ENCODE measurements at places on chromosomes 12 and 14.
A peak's percentile ranks its signal among the peaks of the same experiment; 100 is the strongest.

DNA sequence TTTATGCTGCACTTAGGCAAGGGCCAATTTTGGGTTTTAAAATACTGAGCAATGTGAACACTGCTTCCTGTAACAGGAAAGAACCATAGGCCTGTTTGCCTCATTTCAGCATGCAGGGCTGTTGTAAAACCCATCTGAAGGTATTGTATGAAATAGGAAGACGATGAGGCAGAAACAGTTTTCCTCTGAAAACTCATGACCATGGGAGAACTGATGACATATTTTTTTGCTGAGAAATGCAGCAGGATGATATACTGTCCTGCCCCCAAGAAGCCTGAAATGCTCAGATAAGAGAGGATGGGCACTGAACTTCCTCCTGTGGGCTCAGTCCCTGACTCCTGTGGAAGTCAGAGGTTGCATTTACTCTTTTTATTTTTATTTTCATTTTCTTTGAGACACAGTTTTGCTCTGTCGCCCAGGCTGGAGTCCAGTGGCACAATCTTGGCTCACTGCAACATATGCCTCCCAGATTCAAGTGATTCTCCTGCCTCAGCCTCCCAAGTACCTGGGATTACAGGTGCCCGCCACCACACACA lies 17.4 kb downstream of the PYGL start:
- no peak for DNase-seq

DNA sequence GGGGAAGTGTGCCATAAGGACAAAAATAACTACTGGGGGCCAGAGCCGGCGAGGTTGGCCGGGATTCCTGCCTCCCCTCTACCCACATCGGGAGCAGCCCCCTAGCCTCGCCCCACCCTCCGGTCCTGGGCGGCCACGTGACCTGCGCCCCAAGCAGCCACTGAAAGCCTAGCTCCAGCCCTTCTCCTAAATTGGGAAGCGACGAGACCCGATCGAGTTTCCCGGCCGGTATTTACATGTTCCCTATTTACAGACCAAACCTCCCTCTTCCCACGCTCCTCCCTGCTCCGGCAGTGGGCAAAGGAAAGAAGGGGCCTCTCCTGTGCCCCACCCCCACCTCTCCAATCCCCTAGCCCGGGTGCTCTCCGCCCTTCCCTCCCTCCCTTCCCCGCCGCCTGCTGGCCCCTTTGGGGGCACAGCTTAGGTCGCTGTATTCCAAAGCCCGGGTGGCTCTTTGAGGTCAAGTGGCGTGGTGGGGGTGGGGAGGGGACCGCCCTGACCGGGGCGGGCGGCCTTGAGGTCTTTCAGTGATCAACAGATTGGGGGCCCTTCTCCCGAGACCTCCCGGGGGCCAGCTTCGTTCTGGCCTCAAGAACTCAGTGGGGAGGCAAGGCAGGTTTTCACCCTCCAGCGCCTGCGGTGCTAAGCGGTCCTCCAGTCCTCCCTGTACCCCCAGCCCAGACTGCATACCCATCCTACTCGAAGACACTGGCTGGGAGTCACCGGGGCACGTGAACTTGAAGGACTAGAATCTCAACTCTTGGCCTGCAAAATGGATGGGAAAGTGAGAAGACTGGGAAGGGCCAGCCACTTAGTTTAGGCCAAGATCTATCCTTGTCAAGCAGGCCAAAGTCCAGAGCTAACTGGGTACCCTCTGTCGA lies 6.3 kb upstream of the CTDSP2 start:
- peak; percentile 64 for DNase-seq

GRCh38 chr12:130163461-130164215 lies 1.4 kb downstream of the FZD10 start:
- DNase-seq: no peak

- DNase-seq: no peak
These were observed 62.8 kb upstream of the CCDC91 start for GRCh38 chr12:28127455-28127854.

DNA sequence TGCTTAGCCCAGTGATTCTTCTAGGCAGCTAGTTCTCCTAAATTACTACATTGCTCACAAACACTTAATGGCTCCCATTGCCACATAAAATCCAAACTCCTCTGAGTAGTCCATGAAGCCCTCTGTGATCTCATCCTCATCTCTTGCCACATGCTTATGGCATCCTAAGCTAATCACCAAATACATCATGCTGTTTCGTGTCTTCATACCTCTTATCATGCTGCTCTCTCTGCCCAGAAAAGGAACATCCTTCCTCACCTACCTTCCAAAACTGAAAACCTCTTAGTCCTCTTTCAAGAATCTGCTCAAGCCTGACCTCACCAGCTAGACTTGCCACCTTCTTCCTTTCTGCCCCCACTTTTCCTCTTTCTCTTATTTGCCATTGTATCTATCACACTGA lies 108.5 kb downstream of the DUSP6 start:
- no peak for DNase-seq

DNA sequence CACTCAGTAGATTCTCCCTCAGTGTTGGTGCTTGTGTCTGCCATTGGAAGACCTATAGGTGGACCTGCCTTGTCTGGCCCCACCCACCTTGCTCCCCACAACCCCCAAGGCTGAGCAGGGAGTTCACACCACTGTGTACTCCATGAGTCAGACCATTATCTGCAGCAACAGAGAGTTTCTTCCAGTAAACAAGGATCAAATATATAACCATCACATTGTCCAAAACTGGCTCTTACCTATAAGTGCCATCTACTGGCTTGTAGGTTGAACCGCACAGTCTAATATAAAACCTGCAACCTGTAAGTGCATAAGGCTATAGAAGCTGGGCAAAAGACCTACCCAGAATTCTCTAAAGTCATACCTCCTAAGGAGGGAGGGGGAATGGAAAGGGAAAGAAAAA lies 7.9 kb downstream of the TAS2R13 start:
- DNase-seq: peak; percentile 65

GRCh38 chr14:99189201-99189801 lies 82.7 kb downstream of the BCL11B start:
- DNase-seq: no peak

- DNase-seq: no peak
These were observed 2.2 kb downstream of the AMN1 start for GRCh38 chr12:31726575-31726974.

- DNase-seq: no peak
These were observed 327.8 kb downstream of the PDZRN4 start for GRCh38 chr12:41515953-41516352.

GRCh38 chr12:107359382-107359781 lies 266.0 kb upstream of the CRY1 start:
- no peak for DNase-seq

- DNase-seq: peak; percentile 71
These were observed 49.1 kb upstream of the RIMBP2 start for GRCh38 chr12:130765186-130765659.

- DNase-seq: peak; percentile 58
These were observed 49.8 kb downstream of the NOC4L start for GRCh38 chr12:132194056-132194455.

DNA sequence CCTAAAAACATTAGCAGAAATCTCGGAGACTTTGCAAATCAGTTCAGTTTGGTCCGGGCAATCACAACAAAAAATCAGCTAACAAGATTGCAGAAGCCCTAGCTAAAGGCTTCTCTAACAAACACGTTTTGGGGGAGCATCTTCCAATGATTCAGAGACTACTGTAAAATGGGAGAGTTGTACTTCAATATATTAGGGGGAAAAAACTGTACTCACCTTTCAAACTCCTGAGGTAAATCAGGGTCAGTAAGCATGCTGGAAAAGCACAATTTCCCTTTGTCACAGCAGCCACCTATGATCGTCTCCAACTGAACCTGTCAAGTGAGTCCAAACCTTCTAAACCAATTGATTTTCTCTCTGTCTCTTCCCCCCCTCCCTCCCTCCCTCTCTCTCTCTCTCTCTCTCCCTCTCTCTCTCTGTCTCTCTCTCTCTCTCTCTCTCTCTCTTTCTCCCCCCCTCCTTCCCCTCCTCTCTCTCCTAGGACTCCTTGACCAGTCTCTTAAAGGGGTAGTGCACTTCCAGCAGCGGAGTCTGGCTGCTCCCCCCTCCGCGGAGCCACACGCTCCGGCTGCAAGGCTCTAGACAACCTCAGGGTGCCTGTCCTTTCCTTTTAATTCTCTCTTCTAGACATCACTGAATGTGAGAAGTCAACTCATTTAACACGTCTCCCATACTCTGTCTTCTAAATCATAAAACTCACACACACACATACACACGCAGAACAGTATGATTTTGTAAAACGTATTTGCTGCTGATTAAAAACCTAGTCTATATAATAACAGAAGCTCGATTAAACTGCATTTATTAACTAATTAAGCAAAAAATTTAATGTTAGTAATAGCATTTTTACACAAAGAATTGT lies at the start of gene SOX5:
TSS of gene SOX5 (minus strand) at position 323 of the 862 bp plus-strand sequence. CDS start at position 254, 69 bp downstream.
- DNase-seq: peak; percentile 99

GRCh38 chr12:103556890-103557627 lies 30.0 kb upstream of the STAB2 start:
- no peak for DNase-seq

- peak; percentile 78 for DNase-seq
These were observed 4.8 kb downstream of the MYH7 start for GRCh38 chr14:23430723-23431085.

GRCh38 chr12:1481326-1481725 lies 113.1 kb downstream of the FBXL14 start:
- DNase-seq: no peak

DNA sequence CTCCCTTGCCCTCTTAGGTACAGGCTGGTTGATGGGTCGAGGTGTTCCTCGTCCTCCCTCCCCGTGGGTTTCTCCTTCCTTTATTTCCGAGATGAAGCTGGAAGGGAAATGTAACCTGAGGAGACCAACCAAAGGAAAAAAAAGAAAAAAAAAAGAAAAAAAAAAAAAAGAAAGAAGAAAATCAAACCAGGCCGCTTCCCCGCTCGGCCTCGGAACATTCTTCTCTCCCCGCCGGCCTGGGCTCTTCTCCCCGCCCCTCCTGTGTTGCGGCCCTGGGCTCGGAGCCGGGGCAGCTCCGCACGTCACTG lies 1.6 kb upstream of the NFATC4 start:
- no peak for DNase-seq

DNA sequence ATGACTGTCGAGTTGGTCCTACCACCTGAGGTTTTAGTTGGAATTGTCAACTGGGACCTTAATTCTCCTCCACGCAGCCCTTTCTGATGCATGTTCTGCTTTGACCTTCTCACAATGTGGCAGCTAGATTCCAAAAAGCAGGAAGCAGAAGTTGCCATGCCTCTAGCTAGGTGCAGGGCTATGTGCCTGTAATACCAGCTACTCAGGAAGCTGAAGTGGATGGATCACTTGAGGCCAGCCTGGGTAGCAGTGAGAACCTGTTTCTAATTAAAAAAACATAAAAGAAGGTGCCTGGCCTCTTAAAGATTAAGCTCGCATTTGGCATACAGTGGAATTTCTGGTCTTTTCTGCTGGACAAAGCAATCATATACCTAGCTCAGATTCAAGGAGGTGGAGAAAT lies 77.1 kb downstream of the FGD4 start:
- peak; percentile 31 for DNase-seq

- DNase-seq: no peak
These were observed 28.3 kb downstream of the P2RX2 start for GRCh38 chr12:132646850-132647249.

DNA sequence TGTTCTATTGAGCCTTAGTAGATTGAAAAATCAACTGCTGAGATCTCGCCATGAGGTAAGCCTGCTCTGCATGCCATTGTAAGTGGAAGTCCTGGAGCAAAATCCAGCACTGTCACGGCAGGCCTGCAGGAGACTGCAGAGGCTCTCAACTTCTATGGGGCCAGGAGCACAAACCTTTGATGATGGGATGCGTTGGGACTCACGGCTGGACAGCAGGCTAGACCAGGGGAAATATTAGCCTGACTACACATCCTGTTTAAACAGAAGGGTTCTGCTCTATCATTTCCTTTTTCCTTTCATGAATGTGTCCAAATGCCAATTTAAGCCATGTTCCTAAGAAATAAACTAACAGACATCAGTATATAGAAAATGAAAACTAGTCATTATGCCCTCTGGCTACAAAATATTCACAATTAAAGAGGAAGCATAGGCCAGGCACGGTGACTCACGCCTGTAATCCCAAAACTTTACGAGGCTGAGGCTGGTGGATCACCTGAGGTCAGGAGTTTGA lies 33.9 kb upstream of the RASSF8 start:
- DNase-seq: peak; percentile 75

GRCh38 chr14:23131482-23131881 lies 12.4 kb upstream of the CEBPE start:
- DNase-seq: no peak

DNA sequence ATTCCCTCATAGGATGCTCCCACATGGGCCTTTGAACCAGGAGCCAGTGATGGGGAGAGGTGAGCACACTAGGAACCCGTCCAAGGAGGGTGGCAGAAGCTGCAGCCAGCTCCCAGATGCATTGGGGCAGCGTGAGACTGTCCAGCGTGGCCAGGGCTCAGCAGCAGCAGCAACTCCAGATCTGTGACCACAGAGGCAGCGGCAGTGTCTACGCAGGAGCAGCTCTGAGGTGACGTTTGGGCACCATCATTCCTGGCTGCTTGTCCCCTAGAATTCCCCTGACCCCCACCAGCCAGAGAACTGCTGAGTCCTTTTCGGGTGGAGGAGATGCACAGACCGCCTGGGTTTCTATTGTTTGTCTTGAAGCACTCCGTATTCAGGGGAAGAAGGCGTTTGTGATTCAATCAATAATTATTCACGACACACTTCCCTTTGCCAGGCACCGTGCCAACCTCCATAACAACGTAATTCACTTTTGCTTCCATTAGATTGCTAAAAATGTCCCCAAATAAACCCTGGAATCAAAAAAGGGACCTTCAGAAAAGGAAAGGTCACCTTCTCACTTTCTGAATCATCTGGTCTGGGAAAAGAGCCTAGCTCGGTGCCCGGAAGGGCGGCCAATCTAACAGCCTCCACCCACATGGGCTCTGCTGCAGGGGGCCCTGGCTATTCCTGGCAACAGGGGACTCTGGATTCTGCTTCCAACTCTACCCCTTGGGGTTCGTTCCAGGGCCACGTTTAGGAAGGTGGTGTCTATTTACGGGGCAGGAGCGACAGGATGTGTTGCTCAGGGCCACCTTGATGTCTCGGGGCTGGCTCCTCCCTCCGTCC lies 11.4 kb upstream of the BDKRB2 start:
- DNase-seq: no peak

DNA sequence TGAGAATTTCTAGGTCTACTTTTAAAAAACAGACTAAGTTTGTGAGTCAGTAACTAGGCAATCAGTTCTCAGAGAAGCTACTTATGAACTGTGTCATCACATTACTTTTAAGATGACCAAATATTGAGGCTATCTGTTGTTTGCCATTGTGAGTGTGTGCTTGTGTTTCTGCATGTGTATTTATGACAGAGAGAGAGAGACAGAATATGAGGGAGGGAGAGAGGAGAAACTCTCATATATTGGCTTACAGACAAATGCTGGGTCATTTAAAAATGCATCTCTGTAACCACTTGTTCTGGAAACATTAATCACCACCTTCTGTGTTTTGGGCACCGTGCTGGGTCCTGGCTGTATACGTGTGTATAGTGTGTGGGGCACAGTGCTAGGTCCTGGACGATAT lies 161.5 kb upstream of the FRMD6 start:
- no peak for DNase-seq

- DNase-seq: peak; percentile 69
These were observed 1.3 kb downstream of the RASSF3 start for GRCh38 chr12:64611341-64612284.

- DNase-seq: peak; percentile 69
These were observed 11.0 kb downstream of the ZNF219 start for GRCh38 chr14:21087294-21088091.

Data from DMS53 (cell line).